ENCODE measurements at places on chromosomes 3 and 15.

- no peak for DNase-seq
Measured at GRCh38 chr3:14477311-14477935, 62.7 kb downstream of the GRIP2 start.

- DNase-seq = peak; percentile 35
Measured at GRCh38 chr3:49295489-49296058, 18.5 kb upstream of the C3orf62 start.

DNA sequence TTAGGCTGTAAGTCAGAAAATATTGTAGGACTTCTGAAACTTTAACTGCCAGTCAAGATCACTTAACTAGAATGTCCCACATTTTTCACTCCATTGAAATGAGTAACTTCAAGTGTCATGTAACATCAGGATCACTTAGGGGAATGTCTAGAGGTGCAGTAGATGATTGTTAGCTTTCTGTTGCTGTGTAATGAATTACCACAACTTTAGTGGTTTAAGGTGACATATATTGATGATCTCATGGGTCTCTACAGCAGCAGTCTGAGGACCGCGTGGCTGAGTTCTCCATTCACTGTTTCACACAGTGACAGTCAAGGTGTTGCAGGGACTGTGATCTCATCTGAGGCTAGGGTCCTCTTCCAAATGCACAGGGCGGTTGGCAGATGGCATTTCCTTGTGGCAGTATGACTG, 82.7 kb downstream of the SLC25A26 start:
- DNase-seq = no peak

DNA sequence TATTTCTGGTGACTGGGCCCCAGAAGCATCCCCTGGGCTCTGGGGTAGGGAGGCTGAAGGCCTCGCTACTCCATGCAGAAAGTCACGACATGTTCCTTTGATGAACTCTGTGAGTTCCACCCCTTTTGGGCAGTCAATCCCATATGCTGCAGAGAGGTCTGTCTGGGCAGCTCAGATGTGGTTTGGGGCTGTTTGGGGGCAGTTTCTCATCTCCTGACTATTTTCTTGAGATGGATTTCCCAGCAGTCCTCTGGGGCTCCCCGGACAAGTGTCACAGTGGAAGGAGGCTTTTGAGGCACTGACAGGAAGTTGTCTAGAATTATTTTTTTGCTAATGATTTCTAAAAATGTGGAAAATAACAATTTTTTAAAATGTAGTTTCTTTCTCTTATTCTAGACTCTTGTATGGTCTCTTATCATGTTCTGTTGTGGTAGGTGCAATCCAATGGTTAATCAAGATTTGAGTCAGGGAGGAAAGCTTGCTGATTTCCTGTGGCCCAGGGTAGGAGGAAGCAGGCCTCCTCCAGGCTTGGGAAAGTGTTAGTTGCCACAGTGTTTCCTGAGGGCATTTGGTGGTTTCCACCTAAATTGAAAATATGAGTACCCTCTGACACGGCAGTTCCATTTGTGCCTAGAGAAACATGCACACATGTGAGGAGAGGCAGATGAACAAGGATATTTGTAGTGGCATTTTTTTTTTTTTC, 19.9 kb upstream of the TATDN2 start:
- DNase-seq = no peak

- no peak for DNase-seq
Measured at GRCh38 chr3:39346785-39347585, 17.5 kb downstream of the CCR8 start.

GRCh38 chr3:183762304-183762703, 63.1 kb downstream of the MAP6D1 start:
- DNase-seq = no peak

- no peak for DNase-seq
Measured at GRCh38 chr3:187186801-187187421, 10.4 kb upstream of the RTP1 start.

- no peak for DNase-seq
Measured at GRCh38 chr15:24955531-24955921, 739 bp downstream of the SNRPN start.

GRCh38 chr15:33400941-33401340, 90.2 kb downstream of the RYR3 start:
- no peak for DNase-seq

- no peak for DNase-seq
Measured at GRCh38 chr15:62492900-62493299, 327.8 kb upstream of the C2CD4B start.

DNA sequence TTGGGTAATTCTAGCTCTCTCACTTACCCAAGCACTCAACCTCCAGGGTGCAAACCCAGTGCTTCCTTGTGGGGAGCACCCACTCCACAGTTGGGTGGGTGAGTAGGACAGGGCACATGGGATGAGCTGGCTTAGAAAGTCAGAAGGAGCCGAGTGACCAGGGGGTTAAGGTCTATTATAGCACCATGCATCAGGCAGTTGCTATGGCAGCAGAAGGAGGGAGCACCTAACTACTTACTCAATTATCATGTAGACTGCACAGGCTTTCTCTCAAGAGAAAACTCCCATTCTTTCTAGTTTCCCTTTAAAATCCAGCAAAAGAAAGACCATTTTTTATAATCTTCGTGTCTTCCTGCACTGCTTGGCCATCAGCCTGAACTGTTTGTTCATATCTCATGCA, 163.0 kb downstream of the OCA2 start:
- DNase-seq = no peak

- no peak for DNase-seq
Measured at GRCh38 chr3:52415800-52416199, 29.1 kb downstream of the SEMA3G start.

- no peak for DNase-seq
Measured at GRCh38 chr15:26451995-26452394, 320.9 kb downstream of the GABRB3 start.

DNA sequence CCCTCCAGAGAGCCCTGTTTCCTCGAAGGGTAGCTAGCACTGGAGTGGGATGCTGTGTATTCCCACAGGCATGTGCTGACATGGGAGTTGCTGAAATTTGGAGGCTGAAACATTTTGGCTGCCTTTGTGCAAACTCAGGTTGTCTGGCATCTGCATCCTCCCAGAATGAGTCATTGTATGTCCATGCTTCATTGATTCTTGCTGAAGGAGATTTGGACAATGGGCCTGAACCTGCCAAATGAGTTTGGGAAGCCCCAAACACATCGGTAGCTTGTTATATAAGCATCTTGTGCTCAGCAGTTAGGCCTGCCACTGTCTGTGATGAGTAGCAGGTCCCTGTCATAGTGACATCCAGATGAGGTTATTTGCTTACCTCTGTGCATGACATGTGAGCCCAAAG, 160.0 kb downstream of the IL5RA start:
- DNase-seq = no peak

GRCh38 chr3:72995337-72995736, 1.3 kb upstream of the PPP4R2 start:
- no peak for DNase-seq

DNA sequence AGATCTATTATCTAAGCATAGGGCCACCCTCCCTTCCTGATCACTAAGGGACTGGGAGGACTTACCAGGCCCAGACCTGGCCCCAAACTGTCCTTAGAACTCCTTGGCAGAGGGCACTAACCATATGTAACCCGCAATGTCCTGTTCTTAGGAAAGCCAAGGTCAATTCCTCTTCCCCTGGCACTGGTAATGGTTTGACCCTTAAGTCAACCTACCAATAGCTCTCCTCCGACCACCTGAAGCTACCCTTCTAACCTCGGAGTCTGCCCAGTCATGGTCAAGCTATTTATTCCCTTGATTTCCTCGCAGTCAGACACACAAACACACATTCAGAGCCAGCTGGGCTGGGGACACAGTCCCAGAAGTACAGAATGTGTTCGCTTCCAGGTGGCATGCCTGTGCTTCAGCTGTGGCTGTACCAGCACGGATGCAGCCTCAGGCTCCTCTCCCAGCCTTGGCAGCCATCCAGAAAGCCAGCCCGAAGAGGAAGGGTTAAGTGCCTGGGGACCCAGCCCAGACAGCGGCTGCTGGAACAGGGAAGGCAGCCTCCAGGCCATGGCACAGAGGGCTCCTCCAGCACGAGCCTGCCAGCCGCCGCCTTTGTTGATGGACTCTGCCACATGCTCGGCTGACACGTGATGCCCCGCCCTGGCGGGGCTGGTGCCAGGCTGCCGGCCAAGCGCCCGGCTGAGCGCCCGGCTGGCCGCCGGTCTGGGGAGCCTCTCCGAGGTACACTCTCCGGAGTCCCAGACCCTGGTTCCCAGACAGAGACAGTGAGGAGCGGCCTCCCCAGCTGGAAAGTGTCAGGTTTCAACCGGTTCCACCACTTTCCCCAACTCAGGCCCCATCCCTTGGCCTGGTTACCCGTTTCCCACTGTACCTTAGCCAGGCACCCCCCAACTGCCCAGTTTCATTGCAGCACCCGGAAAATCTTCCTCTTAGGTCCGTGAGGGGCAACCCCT, 5.5 kb downstream of the BMF start:
- no peak for DNase-seq

GRCh38 chr3:79521221-79521848, 246.5 kb downstream of the ROBO1 start:
- no peak for DNase-seq

- DNase-seq = no peak
Measured at GRCh38 chr15:57784081-57784511, 77.6 kb downstream of the POLR2M start.

DNA sequence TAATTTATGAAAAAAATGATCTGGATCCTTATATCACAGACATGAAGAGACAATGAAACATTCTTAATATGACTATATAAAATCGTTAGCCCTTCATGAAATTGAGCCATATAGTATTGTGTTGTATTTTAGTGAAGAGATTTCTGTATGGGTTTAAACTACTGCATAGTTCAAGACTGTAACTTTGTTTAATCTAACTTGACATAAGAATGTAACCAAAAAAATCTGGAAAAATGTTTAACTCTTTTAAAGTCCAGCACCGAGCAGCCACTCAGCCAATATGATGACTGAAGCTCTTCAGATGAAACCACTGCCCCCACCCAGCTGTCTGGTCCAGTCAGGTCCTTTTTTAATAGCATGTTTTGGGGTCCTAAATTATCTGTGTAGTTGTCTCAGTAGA, 4.9 kb downstream of the NANOGP8 start:
- DNase-seq = no peak

GRCh38 chr3:82130046-82130445, 368.6 kb upstream of the GBE1 start:
- DNase-seq = no peak

GRCh38 chr15:43872416-43873020, 45.7 kb downstream of the WDR76 start:
- peak; percentile 28 for DNase-seq

GRCh38 chr3:144524531-144524930, 552.9 kb downstream of the DIPK2A start:
- DNase-seq = no peak

- DNase-seq = no peak
Measured at GRCh38 chr3:157115069-157116006, 44.6 kb downstream of the CCNL1 start.

- no peak for DNase-seq
Measured at GRCh38 chr3:152413240-152413639, 144.5 kb downstream of the MBNL1 start.

DNA sequence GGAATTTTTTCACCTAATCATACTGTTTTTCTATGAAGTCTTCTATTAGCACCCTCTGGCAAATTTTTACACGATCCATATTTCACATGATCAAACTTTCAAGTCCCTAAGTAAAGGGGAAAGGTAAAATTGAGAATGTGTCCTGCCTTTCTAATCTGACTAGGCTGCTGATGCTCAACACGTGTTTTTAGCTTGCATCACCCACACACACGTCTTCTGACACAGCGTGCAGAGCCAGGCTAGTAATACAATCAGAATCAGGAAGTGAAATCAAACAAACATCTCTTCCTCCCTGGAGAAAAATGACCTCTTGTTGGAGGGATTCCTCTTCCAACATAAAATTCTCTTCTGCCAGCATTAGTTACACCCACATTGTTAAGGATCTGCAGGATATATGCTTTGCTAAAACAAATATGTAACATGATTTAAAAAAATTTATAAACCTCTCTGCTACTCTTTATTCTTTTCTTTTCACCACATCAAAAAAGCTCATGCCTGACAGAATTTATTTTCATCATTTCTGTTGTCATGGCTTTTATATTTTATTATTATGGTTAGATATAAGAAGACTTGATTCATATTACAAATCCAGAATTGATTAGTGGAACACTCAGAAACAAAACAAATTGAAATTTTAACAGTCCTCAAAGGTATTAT, 122.4 kb downstream of the RAP2B start:
- no peak for DNase-seq

- DNase-seq = no peak
Measured at GRCh38 chr3:128492671-128493569, at the start of gene GATA2. GATA2 (minus strand) TSS chr3:128493201; CDS start chr3:128487031, 6,170 bp downstream.

GRCh38 chr3:152039887-152040286, 166.4 kb downstream of the SUCNR1 start:
- DNase-seq = no peak

GRCh38 chr15:46956456-46956855, 760.8 kb upstream of the SEMA6D start:
- no peak for DNase-seq

- DNase-seq = no peak
Measured at GRCh38 chr3:17730318-17730967, 12.0 kb downstream of the TBC1D5 start.

- no peak for DNase-seq
Measured at GRCh38 chr15:38010395-38010794, 76.0 kb downstream of the TMCO5A start.

GRCh38 chr3:142072816-142073215, 76.5 kb downstream of the TFDP2 start:
- DNase-seq = no peak

DNA sequence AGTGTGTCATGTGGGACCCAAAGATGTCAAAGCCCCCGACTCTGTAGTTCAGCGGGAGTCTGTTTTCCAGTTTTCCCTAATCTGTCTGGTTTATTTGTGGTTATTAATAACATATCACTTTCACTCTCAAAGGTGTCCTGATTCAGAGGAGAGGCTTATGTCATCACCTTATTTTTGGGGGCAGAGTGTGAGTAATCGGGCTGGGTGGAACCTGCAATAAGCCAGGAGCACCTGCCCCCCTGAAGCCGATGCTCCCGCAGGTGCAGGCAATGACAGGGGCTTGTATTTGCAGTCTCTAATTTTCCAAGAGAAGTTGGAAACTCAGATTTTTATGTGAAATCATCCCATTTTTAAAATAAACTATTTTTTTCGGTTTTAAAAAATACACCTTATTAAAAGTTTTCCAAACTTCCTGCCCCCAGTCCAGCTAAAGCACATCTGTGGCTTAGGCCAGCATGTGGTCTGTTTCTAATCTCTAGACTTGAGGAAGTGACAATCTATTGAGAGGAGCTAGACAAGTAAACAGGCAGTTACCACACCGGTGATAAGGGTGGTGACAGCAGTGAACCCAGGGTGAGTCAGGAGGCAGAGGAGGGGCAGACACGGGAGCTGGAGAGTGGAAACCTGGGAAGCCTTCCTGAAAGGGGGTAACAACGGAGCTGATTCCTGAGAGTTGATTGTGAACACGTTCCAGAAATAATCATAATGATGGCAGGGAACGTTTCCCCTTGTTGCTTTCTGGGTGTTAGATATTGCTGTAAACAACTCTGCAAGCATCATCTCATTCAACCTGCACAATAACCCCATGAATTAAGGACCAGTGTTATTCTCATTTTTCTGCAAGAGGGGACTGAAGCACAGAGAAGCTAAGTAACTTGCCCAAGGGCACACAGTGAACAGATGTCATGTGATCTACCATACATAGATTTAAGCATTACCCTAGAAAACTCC, 37.2 kb downstream of the BHLHE40 start:
- DNase-seq = peak; percentile 59

- no peak for DNase-seq
Measured at GRCh38 chr15:43126356-43126755, 7.0 kb upstream of the TMEM62 start.

- DNase-seq = no peak
Measured at GRCh38 chr15:96037584-96037983, 292.9 kb upstream of the NR2F2 start.

Data from 8988T (cell line).